HTR-8/SVneo (cell line): ENCODE measurements at places on chromosomes 1 and 21.

- no peak for DNase-seq
Measured at GRCh38 chr1:158799689-158800088, 18.7 kb upstream of the OR6N2 start.

DNA sequence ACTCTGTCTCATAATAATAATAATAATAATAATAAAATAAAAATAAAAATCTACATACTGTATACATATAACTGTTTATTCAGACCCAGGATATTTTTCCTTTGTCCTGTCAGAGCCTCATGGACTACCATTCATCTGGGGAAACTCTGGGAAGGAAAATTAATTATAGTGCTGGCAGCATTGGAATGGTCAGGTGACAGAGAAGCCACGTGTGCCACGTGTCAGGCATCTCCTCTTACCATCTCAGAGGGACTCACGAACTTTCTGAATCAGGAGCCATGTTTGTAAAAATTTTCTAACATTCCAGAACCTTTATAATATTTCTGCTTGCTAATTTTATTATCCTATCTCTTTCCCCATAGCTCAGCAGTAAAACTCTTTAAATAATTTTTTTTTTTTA lies 97.8 kb upstream of the HNRNPU start:
- no peak for DNase-seq

- no peak for DNase-seq
Measured at GRCh38 chr1:56032096-56032676, 547.2 kb downstream of the PLPP3 start.

DNA sequence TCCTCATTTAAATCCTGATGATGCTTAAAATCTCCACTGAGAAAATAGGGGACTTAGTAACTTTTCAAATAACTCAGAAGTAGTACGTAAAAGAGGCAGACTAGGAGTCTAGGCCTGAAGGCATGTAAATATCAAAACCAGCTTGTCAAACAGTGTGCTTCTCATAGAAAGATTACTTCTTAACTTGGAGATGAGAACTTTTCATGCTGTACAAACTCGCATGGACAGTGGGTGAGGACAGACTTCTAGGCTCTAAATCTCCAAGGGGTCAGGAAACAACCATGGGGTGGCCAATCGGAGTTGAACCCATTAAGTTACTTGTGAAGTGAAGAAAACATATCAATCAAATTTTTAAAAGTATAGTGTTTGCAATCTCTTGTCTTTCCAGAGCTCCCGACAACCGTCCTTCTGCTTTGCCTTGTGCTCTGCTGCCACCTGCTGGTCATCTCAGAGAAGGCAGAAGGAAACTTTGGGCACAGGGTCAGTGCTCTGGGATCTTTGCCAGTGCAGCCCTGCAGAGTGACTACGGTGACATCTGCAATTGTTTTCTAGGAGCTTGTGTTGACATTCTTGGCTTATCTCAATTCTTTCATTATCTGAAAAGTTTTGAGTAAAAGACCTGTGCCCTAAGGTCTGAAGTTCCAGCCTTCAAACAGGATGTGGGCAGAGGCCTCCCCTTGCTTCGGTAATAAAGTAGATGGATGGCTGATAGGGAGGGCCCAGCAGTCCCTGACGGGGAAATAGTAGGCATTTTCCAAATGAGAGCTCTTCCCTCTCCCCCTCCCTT lies 105.1 kb upstream of the PDE4B start:
- peak; percentile 60 for DNase-seq

- DNase-seq = no peak
Measured at GRCh38 chr1:233614743-233615521, 1.0 kb downstream of the KCNK1 start.

DNA sequence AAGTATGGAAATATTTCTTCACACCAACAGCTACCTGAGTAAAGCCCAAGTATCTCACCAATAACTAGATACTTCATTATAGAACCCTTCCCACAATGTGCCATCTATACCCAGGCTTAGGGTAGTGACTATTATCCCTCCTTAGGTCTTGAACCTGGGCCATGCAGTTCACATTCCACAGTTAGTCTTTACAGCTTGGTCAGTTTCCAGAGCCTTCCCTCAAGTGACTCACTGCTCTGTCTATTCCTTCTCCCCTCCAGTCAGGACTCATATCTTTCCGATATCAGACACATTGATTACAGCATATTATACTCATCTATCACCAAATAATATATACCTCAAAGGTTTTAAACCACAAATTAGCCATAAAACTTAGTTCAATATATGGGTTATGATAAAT lies 23.6 kb downstream of the VAMP4 start:
- no peak for DNase-seq

DNA sequence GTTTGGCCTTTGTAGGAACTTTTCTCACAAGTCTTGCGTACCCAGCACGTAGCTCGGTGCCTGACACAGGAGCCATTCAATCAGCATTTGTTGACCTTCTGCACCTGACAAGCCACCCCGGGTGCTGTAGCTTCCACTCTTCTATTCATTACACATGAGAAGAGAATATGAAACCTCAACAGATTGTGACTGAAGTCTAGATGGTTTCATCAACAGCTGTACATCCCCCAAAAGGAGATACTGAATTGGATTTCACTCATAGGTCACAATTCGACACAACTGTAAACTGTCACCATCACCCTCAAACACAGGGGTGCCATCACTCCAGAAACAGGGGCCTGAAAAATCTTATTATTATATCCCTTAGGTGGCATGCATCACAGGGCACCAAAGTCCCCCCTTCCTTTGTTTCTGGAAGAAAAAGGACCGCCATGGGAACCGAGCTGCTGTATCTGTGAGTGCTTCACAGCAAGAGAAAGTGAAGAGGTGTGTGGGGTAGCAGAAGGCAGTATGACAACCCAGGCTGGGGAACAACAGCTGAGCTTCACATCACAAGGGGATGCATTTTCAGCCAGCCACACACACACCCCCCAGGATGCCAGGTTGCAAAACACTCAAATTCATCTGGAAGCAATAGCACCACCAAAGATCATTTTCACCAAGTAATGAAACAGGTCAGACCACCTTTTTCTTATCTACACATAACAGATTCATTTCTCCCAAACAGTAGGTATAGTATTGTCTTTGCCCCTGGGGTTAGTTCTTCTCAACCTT lies 225.7 kb downstream of the TOMM20 start:
- DNase-seq = no peak

GRCh38 chr1:153613406-153613805 lies 469 bp upstream of the S100A16 start:
- no peak for DNase-seq

GRCh38 chr1:78854556-78854955 lies 152.0 kb downstream of the ADGRL4 start:
- DNase-seq = no peak

GRCh38 chr1:215032911-215033526 lies 49.5 kb upstream of the KCNK2 start:
- DNase-seq = no peak

GRCh38 chr1:8910331-8910730 lies 31.8 kb upstream of the ENO1 start:
- DNase-seq = no peak

- DNase-seq = no peak
Measured at GRCh38 chr1:106995970-106996369, 60.5 kb upstream of the PRMT6 start.

- DNase-seq = no peak
Measured at GRCh38 chr1:113531321-113531720, 141.0 kb downstream of the MAGI3 start.

DNA sequence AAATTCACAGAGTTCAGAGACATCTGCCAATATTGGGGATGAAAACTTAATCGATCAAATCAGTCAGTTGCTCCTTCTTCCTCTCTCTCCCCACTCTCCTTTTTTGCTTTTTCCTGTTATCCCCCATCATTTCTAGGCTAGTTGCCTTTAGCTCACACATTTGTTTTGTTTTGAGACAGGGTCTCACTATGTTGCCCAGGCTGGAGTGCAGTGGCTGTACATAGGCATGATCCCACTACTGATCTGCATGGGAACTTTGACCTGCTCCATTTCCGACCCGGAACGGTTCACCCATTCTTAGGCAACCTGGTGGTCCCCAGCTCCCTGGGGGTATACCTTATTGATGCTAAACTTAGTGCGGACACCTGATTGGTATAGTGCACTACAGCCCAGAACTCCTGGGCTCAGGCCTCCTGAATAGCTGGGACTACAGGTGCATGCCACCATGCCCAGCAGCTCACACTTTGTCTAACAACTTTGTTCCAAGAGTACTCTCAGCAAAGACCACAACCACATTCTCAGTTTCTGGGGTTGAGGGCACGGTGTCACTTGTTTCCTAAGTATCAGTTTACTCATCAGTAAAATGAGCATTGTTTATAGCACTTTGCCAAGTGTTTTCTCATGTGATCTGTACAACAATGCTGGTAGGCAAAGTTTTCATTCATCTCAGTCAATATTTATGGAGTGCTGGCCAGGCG lies 6.7 kb upstream of the ELOA start:
- DNase-seq = no peak

DNA sequence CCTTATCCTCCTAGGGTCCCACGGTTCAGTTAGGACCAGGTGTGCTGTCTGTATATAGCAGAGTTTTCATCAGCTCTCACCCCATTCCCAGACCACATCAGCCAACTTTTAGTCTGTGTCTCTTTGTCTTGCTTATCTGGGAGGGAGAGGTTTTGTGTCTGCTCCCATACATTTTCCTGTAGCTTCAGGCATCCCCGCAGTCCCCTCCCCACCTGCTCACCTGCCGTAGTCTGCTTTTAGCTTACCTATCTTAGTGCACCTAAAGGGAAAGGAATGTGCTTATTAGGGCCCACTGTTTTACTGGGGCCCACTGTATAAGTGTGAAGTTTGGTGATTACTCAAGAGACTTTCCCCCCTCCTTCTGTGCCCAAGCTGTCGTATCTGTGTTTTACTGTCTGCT lies 225.1 kb downstream of the PLA2G4A start:
- DNase-seq = no peak

- no peak for DNase-seq
Measured at GRCh38 chr1:41041614-41042270, 20.2 kb upstream of the SLFNL1 start.

DNA sequence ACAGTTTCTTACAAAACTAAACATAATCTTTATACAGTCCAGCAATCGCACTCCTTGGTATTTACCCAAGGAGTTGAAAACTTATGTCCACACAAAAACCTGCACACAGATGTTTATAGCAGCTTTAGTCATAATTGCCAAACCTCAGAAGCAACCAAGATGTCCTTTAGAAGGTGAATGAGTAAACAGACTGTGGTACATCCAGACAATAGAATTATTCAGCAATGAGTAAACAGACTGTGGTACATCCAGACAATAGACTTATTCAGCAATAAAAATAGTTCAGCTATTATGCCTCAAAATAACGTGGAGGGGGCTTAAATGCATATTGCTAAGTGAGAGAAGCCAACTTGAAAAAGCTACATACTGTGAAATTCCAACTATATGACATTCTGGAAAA lies 87.0 kb upstream of the GALNT2 start:
- DNase-seq = no peak

DNA sequence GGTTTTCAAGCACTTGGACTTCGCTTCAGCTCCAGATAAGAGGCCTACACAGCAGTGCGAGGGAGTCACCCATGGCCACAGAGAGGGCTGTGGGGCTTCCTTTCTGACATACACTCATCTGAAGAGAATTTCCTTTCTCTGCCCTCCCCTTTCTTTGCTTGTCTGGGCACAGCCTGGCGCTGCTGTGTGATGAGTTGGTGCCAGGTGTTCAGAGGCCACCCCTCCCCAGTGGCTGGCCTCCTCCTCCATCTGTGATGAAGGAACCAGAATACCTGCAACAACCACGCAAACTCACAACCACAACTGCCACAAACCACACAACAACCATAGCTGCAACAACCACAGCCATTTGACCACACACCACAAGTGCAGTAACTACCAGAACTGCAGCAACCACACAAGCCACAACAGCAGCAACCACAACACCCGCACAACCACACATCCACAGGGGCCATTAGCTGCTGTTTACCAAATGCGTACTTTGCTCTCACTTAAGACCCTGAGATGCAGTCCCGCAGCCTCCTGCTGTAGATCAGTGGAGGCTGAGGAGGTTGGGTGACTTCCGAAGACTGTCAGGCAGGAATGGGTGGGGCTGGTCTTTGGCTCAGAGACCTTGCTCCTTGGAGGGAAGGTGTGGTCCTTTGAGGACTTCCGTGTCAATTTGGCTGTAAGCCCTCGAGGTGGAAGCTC lies 71.1 kb downstream of the IER5 start:
- peak; percentile 72 for DNase-seq

DNA sequence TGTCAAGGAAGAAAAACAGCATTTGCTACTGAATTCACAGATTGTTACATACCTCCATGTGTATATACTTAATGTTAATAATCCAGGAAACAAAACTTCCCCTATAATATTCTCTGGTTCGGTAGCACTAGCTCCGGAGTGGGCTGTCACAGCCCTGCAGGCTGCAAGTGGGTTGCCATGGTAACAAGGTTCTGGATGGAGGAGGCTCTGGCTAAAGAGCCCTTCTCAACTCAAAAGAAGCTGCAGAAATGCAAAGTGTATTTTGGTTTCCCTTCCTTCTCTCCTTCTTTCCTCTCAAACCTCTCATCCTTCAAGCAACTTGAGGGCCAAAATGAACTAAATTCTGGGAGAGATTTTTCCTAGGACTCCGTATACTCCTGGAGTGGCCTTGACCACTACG lies 45.2 kb downstream of the ASTN1 start:
- no peak for DNase-seq

GRCh38 chr21:34177919-34178567 lies 104.7 kb downstream of the MRPS6 start:
- no peak for DNase-seq

DNA sequence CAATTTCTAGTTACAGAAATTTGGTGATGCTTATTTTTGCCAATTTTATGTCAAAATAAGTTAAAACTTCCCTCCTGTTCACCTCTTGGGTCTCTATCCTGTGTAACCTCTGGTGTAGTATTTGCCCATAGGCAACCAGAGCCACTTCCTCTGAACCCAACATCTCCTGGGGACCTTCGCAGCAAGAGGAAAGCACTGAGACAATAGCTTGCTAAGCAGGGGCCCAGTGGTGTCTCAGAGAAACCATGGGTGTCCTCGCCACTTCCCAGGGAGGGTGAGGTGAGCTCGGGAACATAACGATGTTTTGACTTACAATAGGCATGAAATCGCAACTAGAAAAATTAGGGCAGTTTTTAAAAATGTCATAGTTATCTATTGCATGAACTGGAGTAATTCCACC lies 56.4 kb upstream of the SCCPDH start:
- DNase-seq = no peak

DNA sequence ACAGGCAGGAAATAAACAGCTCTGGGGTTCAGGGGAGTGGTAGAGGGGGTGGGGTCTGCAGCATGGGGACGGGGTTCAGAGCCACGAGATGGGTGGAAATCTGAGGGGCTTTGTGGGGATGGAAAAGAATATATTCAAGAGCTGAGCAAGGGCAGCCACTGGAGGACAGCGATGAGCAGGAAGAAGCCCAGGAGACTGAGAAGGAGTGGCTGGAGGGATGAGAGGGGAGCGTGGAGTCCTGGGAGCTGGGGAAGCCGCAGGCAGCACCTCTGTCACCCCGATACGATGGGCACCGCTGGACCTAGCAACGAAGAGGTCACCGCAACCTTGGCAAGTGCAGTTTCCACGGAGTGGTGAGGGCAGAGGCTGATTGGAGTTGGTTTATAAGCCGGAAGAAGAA lies 10.0 kb upstream of the KCNAB2 start:
- no peak for DNase-seq
